ENCODE measurements at places on chromosomes 3 and 15. TPM values are rescaled to one million over a fixed set of nuclear protein-coding genes. Genes with fewer than 3 reads are reported as not detected.

GRCh38 chr15:93066834-93067648 is 22.0 kb downstream of the RGMA start:
- DNase-seq: no peak

GRCh38 chr15:97012986-97013385 is 682.5 kb downstream of the NR2F2 start:
- no peak for DNase-seq

DNA sequence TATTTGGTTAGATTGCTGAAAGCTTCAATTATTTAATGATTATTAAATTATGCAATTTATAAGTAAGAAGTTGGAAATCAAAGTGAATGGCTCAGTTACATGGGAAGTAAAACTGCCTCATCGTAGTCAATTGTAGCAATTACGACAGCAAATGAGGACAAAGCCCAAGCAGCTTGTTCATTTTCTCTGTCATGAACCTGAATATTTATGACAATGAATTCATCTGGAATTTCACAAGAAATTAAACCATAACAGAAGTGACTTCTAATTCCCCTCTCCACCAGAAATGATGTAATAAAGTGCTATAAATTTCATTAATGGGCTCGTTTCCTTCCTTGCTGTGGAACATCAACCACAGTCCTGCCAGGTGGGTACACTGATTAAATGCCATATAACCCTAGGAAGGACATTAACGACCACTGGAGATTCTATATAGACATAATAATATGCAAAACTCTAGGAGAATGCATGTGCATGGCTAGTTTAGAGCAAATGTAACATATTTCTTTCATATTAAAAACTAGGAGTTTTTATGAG is 273.8 kb upstream of the DCBLD2 start:
- no peak for DNase-seq

The IRAK2 gene
- total RNA-seq: 0.44 TPM

- no peak for DNase-seq
Observed at GRCh38 chr3:193757457-193757856, 164.4 kb downstream of the OPA1 start.

GRCh38 chr3:47193871-47194859 is 30.3 kb upstream of the SETD2 start:
- DNase-seq: no peak

DNA sequence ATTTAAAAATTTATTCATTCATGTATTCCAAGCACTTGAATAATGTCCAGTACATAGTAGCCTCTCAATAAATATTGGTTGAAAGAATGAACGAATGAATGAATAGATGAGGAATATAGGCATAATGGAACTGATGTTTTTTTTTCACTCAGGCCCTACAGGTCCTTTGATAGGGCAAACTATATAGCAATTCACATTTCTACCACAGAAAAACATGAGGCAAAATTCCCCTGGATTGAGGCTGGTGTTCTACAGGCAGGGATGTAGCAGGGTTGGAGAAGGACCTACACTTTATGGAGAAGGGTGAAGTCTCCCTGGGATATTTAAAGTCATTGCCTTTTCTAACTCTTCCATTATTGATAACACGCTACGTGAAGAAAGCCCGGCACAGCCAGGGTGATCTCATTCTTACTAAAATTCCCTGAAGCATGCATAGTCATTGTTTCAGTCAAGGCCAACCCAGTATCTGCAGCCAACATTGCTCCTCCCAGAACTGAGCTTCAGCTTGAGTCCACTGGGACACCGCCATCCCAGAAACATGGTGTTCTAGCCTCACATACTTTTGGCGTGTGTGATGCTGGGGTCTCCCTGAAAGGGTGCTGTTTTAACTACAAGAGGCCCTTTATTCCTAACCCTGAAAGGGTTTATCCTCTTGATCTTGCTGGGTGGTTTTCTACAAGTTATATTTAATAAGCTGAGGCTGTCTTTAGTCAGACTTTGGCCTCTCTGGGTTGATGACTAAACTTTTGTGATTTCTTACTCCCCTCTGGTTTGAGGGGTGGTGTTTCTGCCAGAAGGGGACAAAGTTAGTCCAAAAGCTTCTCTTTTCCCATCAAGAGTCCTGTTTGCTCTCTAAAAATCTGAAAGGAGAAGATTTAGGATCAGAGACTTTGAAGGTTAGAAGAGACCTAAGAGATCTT is 25.9 kb upstream of the FBN1 start:
- no peak for DNase-seq

The SERPINI1 gene
- 1.0 TPM for total RNA-seq

GRCh38 chr15:95277266-95277665 is 1045.9 kb downstream of the MCTP2 start:
- DNase-seq: no peak

- no peak for DNase-seq
Observed at GRCh38 chr3:133506215-133506901, 67.1 kb upstream of the CDV3 start.

The CEP97 gene
- 25.1 TPM for total RNA-seq

The ITGA11 gene
- total RNA-seq: 0.51 TPM

GRCh38 chr3:99658274-99658673 is 19.9 kb downstream of the COL8A1 start:
- DNase-seq: no peak

DNA sequence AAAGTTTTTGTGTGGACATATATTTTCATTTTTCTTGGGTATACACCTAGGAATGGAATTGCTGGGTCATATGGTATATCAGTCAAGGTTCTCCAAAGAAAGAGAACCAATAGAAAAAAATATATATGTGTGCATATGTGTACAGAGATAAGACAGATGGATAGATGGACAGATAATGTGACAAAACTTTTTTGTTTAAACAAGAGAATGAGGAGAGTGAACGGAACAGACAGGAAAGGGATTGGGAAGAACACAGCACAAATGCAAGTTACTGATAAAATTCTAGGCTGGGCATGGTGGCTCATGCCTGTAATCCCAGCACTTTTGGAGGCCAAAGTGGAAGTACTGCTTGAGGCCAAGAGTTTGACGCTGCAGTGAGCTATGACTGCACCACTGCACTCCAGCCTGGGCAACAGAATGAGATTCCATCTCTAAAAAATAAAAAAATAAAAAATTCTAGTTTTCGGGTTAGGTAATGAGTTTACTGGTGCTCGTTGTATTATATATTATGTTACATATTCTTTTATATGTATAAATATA is 50.0 kb downstream of the HSPBAP1 start:
- DNase-seq: no peak

The SENP7 gene
- total RNA-seq: 26.8 TPM

GRCh38 chr3:169602482-169602881 is 61.0 kb downstream of the MECOM start:
- DNase-seq: no peak

- no peak for DNase-seq
Observed at GRCh38 chr15:33968821-33969220, 524 bp downstream of the CHRM5 start.

The CTDSPL gene
- total RNA-seq: 36.8 TPM

DNA sequence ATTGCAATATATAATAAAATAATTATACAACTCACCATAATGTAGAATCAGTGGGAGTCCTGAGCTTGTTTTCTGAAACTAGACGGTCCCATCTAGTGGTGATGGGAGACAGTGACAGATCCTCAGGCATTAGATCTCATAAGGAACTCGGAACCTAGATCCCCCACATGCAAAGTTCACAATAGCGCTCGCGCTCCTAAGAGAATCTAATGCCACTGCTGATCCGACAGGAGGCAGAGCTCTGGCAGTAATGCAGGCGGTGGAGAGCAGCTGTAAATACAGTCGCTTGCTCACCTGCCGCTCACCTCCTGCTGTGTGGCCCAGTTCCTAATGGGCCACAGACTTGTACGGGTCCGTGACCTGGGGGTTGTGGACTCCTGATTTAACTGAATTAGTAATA is 87.8 kb downstream of the P3H2 start:
- no peak for DNase-seq

GRCh38 chr15:101288905-101289513 is 6.0 kb downstream of the SNRPA1 start:
- DNase-seq: no peak

DNA sequence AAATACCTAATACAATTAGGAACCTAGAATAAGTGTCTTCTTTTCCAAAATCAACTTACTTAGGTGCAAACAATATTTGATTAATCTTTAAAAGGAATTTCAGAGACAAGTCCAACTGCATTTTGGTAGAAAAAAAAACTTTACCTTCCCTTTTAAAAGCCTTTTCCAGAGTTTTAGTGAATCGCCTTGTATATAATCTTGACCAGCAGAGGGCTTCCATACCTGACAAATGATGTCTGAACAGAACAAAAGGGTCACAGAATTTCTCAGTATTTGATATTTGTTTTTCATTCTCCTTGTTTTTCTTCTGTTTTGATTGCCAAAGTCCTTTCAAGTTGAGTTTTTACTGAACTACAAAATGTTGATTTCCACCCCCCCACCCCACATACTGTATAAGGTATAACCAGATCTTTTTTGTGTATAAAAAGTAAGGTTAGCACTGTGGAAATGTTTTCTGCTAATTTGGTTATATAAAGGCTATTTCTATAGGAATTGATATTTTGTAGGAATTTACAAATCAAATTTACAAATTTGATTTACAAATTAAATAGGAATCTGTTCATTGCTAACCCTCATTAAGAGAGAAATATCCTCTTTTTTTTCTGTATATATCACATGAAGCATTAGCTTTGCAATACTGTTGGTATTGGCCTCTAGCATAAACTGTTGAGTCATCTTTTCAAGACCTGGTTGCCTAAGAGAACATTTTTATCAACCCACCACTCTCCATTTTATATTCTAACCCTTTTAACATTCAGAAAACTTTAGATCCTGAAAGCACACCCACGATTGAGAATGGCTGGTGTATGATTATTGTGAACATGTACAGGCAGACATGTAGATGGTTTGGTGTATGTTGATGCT is 464.1 kb upstream of the RARB start:
- DNase-seq: no peak

The NME9 gene
- 0.79 TPM for total RNA-seq

The PAK6 gene
- total RNA-seq: 0.93 TPM

DNA sequence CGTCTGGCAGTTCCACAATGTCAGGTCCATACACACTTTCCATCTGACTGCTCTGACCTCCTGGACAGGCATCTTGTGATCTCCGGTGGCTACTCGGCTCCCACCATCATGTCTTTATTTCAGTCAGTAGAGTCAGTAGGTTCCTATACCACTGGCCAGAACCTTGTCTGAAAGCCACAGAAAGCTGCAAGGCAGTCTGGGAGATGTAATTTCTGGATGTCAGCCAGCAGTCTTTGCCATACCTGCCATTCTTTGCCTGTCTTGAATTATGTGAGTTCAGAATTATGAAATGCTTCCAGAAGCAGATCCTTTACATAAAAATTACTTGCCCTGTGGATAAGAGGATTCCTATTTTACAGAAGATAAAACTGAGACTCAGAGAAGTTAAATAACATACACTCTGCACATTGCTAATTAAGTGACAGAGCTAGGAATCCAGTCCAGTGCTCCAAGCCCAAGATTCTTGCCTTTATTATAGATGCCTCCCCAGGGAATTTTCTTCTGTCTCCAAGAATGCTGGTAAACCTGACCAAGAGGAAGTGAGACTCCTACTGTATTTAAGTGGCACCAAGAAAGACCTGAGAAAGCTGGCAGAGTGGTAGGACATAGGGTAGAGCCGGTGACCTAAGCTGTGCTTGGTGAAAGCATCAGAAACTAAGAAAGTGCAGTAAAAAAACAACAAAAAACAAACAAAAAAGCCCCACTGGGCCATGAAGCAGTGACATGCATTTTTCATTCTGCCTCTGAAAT is 75.6 kb downstream of the IQCH start:
- DNase-seq: no peak

- DNase-seq: no peak
Observed at GRCh38 chr3:171175741-171176234, 149.3 kb upstream of the SLC2A2 start.

DNA sequence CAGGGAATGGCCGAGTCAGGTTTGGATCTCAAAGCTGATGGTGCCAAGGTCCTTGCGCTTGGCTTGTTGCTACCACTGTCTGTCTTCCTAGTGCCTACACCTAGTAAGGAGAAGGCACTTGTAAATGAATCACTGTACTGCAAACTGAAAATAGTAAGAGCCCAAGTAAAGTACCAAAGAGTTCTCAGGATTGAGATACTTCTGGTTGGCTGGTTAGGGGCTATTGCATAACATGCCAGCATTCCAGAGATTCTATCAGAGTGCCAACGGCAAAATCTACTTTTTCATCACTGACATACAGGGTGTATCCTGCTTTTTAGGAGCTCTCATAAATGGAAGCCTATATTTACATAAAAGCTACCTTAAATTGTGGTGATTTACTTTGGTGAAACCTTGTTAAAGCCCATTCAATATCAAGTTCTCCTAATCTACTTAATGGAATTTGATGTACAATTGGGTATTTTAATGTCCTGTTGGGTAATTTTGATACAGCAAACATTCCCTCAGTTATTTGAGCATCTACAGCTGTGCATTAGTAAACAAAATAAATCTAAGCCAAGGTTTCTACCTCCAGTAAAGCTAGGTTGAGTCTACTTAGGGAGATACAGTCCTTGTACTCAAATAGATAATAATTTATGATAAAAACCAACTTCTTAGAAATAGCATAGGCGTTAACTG is 30.7 kb upstream of the CHD2 start:
- no peak for DNase-seq

The SCN11A gene
- total RNA-seq: 0.63 TPM

The FBN1 gene
- total RNA-seq: 24.3 TPM

GRCh38 chr3:40201770-40202169 is 107.7 kb upstream of the EIF1B start:
- DNase-seq: no peak
